ENCODE measurements at places on chromosomes 11 and 22. TPM values are rescaled to one million over a fixed set of nuclear protein-coding genes. Genes with fewer than 3 reads are reported as not detected.

GRCh38 chr11:123194337-123195187 lies 486 bp downstream of the CLMP start:
- DNase-seq = no peak

- no peak for DNase-seq
Observed at GRCh38 chr11:114194702-114195101, 101.5 kb upstream of the NNMT start.

- DNase-seq = peak; percentile 4
Observed at GRCh38 chr22:50691521-50691920, 18.9 kb downstream of the SHANK3 start.

- DNase-seq = no peak
Observed at GRCh38 chr11:19820100-19820499, 107.5 kb downstream of the NAV2 start.

DNA sequence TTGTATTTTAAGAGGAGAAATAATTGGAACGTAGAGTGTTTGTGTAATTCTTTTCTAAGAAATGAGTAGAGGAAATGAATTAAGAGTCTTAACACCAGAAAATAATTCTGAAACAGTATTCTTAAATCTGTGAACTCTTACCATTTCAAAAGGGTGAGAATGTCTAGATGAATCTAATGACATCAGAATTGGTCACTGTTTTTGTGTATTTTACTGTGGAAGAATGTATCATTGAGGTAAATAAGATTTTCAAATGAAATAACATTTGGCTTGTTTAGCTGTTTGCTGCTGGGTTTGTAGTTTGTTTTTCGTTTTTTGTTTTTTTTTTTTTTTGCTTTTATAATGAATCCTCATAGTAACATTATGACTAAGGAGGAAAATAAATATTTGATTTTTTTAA lies 97.6 kb downstream of the EMSY start:
- no peak for DNase-seq

- DNase-seq = no peak
Observed at GRCh38 chr11:112852143-112852866, 108.9 kb upstream of the NCAM1 start.

DNA sequence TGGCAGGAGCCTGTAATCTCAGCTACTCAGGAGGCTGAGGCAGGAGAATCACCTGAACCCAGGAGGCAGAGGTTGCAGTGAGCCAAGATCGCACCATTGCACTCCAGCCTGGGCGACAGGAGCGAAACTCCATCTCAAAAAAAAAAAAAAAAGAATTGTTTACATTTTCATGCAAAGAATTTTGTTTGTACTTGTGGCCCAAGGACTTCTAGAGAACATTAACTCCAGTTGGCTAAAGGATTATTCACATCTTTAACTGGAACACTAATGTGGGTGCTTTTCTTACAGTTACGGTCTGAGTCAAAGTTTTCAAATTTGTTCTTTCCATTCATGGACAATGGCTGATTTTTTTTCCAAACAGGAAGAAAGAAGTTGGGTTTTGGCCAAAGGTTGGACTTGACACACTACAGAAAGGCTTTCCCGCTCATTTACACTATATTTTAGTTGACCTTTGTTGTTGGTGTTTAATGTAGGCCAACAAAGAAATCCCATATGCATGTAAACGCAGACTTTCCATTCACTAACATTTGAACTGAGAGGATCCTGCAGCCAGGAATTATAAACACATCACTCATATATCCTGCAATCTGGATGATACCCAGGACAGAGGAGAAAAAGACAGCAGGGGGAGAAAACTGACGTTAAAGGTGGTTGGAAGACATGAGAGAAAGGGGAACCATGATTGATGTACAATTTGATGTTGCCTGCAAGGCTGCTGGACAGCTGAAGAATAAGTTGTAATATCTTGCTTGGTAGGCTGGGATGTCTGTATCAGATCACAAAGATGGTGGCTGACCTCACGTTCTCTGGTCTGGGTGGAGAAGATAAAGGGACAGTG lies 13.1 kb downstream of the POU2AF1 start:
- no peak for DNase-seq

DNA sequence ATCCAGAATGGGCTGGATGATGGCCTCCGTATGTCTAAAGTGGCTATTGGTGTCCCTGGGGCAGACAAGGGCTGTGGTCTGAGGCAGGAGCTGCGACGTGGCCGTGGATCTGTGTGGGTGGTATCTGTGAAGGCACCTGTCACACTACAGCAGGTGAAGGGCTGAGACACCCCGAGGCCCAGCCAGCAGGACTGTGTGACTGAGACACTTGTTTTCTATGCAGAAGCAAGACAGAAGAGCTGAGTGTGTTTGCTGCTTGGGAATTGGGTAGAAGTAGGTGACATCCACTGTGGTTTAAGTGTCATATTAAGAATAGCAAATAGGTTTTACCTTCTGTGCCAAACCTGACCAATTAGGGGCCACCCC lies 35.0 kb downstream of the AMPD3 start:
- DNase-seq = no peak

DNA sequence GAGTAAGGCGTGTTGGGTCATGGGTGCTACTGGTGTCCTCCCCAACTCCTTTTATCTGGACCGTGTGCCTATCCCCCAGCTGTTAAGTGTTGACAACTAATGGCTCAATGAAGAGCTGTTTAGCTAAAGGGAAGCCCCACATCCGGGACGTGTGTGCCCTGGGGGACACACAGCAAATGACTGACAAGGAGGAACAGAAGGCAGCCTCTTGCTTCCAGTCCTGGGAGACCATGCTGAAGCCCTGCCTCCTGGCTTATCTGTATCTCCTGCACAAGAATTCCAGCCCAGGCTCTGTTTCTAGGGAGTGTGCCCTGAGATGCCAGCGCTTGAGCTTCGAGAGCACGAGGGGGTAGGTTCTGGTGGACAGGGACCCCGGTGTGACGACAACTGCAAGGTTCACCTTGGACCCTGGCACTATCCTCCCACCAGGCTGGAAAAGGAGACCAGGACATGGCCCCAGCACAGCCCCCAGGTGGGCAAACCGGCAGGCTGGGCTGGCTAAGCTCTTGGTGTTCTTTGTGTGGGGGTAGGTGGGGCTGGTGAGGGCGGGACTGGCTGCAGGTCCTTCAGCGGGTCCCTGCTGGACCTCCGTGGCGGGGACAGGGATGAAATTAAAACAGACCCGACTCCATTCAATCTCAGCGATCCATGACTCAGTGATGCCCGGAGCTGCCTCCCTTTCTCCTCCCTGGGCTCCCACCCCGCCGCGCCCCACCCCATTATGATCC lies 21.0 kb downstream of the ASCL2 start:
- DNase-seq = no peak

DNA sequence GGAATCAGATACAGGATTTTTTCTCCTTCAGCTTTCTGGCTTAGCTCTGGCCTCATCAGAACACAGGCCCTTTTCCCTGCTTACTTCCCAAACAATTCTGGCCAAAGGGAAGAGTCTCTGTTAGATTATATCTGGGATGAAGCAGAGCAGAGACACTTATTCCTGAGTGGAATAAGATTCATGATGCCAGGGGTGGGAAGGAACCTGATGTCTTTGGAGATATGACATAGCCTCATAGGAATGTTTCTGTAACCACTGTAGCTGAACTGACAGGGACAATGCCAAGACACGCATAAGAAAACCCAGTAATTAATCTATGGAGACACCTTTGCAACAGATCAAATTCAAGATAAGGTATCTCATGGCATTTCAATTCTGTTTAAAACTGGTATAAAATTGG lies 177.1 kb upstream of the RAG2 start:
- DNase-seq = no peak

- DNase-seq = no peak
Observed at GRCh38 chr11:78432058-78432515, 14.5 kb upstream of the GAB2 start.

GRCh38 chr11:112878033-112878601 lies 83.1 kb upstream of the NCAM1 start:
- no peak for DNase-seq

DNA sequence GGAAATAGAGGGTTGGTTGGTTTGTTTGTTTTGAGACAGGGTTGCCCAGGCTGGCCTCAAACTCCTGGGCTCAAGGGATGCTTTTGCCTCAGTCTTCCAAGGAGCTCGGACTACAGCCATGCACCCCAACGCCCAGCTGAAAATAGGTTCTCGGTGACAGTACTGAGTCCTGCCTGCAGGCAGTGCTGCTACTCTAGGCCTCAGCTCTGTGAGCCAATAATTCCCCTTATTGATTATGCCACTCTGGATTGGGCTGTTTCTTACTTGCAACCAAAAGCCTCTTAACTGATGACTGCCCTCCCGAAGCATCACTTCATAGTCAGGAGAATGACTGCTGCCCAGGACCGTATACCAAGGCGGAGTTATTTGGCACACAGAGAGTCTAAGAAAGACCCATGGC lies 1.2 kb upstream of the C11orf16 start:
- DNase-seq = no peak

DNA sequence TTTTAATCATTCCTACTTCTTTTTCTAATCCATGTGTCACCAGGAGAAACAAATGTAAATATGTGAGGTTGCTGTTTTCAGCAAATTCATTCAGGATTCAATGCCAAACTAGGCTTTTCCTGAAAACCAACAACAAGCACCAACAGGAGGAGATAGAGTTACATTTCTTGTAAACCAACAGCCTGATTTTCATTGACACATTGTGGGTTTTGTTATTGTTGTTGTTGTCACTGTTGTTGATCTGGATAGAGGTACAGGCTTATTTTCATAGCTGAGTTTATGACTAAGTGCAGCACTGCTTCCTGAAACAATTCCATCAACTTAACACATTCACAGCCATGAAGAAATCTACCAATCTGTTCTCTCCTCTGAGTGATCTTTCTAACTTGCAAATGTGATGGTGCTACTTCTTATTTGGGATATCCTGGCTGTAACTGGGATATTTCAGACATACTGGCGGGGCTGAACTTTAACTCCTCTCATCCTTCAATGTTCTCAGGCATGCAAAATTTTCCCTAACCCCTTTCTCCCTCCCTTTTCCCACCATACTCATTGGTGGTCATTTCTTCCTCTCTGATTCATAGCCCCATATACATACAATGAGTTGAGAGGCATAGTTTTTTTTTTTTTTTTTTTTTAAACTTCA lies 65.5 kb downstream of the ME3 start:
- DNase-seq = no peak

- no peak for DNase-seq
Observed at GRCh38 chr11:9253086-9253485, 12.1 kb downstream of the DENND5A start.

DNA sequence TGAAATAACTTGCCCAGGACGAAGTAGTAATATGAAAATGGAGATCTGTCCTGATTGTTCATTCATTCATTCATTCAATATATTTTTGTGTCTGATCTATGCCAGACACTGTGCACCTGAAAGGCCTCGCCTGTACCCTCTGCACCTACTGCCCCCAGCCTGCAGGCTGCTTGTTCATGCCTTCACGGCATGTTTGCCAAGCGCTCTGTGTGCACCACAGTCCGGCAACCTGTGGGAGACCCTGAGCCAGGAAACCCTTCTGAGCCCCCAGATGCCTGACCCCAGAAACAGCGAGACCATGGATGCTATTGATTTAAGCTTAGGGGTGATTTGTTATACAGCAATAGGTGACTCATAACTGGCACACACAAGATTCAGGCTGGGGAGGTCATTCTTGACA lies 47.0 kb downstream of the RTL6 start:
- no peak for DNase-seq

GRCh38 chr11:5973530-5973929 lies 5.2 kb upstream of the OR56A5 start:
- no peak for DNase-seq

DNA sequence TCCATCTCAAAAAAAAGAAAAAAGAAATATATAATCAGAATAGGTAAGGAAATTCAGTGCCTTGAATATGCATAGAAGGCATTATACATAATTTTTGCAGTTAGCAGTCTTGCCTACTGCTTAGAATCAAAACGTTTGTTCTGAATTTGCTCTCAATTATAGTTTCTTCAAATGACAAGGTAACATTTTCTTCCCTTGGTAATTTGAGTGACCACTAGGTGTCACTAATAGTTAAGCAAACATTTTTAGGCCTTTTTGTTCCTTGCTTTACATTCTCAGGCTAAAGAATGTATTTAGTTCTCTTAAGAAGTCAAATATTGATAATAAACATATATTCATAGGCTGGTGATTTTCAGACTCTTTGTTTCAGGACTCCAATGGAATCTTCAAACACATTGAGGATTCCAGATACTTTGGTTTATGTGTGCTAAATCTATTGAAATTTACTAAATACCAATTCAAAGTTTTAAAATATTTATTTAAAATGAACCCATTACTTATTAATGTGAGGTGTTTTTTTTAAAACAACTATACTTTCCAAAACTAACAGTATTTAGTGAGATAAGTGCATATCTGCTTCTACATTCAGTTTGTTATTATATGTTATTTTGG lies 55.0 kb upstream of the DEPDC7 start:
- DNase-seq = no peak

- no peak for DNase-seq
Observed at GRCh38 chr22:46012182-46012880, 35.4 kb upstream of the WNT7B start.

- no peak for DNase-seq
Observed at GRCh38 chr11:47204637-47204989, 10.2 kb upstream of the DDB2 start.

- no peak for DNase-seq
Observed at GRCh38 chr11:72190631-72191071, 1.3 kb upstream of the FOLR1 start.

GRCh38 chr22:28043266-28043665 lies 124.2 kb upstream of the PITPNB start:
- DNase-seq = no peak

GRCh38 chr11:8987446-8987845 lies 16.4 kb downstream of the NRIP3 start:
- no peak for DNase-seq

The FGF4 gene
- not detected for total RNA-seq

The JAM3 gene
- total RNA-seq = 40.0 TPM

The GNB1L gene
- total RNA-seq = 1.2 TPM

The MAPK8IP1 gene
- 5.3 TPM for total RNA-seq

The TMEM121B gene
- total RNA-seq = 2.8 TPM

The DDX25 gene
- not detected for total RNA-seq

The FAM180B gene
- total RNA-seq = 0.19 TPM

The PTGDR2 gene
- total RNA-seq = 0.35 TPM

Data from heart right ventricle (tissue), 16 donors.